Central memory CD4-positive, alpha-beta T cell (primary cell): ENCODE measurements at places on chromosomes 1 and 21.

GRCh38 chr1:150161747-150162581, 12.2 kb downstream of the PLEKHO1 start:
- DNase-seq: no peak

GRCh38 chr1:30052178-30052577, 671.2 kb downstream of the MATN1 start:
- no peak for DNase-seq

- DNase-seq: no peak
Observed at GRCh38 chr1:151841141-151841540, 1.5 kb upstream of the C2CD4D start.

DNA sequence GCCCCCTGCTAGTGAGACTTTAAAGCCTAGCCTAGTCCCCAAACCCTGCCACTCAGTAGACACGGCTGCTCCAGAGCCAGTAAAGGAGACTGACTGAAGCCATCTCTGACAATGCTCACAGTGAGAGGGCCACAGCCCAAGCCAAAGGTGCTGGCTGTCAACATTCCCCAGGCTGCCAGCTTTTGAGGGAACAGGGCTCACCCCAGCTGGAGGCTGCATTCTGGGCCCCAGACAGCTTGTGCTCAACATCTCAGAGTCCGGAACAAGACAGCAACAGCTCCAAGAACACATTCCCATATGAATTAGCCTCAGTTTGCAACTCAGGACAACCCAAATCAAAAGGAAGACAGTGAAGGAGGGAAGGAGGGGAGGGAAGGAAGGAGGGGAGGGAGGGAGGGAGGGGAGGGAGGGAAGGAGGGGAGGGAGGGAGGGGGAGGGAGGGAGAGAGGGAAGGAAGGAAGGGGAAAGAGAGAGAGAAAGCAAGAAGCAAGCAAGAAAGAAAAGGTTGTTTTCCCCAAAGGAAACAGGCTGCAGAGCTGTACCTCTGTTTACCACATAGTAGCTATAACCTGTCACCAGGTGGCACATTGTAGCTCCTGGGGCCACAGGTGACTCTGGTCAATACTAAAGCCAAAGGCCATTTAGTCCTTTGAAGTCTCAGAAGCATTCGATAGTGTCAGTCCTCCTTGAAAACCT, 5.4 kb downstream of the ARTN start:
- no peak for DNase-seq

DNA sequence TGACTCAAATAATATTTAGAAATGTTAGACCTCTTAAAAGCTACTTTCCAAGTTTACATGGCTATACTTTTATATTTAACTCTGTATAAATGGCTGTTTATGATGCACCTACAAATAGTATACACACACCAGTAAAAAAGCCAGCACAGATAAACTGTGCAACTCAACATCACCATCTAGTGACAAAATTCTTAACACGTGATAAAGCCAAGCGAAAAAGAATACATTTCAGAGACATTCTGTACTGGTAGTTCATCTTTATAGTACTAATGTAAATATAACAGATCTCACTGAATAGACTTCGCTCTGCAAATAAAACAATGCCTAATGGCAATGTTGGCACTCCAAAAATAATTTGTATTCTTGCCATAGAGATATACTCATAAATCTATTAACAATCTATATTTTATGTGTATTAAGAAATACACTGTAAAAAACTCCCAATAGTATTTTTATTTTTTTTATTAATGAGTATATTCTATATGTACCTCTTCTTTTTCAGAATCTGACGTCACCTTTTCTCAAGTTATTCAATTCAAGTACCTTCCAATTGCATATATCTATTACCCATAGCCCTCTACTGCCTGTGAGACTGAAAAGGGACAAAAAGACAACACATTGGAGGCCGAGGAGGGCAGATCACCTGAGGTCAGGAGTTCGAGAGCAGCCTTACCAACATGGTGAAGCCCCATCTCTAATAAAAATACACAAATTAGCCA, 100.2 kb downstream of the DPYD start:
- peak; percentile 1 for DNase-seq

DNA sequence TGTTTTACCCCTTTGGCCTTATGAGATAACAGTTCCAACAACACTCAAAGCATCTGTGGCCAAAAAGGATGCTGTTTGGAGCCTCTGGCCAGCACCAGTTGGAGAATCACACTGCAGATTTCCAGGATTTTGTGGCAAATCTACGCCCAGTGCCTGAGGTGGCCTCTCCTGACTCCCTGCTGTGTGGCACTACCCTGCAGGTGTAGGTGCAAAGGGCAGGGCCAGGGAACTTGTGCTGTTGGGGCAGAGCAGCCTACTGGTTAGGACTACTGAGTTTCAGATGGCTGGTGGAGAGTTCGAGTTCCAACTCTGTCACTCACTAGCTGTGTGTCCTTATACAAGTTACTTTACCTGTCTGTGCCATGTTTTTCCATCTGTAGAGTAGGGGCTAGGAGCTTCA, 170.5 kb downstream of the PTPRU start:
- DNase-seq: no peak

GRCh38 chr21:34669149-34669879, 520 bp downstream of the CLIC6 start:
- DNase-seq: no peak

DNA sequence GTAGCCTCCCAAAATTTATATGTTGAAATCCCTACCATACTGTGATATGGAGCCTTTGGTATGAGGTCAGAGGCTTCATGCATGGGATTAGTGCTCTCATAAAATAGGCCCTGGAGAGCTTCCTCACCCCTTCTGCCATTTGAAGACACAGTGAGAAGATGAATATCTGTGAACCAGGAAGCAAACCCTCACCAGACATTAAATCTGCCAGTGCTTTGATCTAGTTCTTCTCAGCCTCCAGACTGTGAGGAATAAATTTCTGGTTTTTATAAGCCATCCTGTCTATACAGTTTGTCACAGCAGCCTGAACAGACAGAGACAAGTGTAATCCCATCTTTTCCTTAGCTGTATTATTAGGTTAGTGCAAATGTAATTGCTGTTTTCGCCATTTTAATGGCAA, 88.4 kb downstream of the OLFML2B start:
- no peak for DNase-seq

DNA sequence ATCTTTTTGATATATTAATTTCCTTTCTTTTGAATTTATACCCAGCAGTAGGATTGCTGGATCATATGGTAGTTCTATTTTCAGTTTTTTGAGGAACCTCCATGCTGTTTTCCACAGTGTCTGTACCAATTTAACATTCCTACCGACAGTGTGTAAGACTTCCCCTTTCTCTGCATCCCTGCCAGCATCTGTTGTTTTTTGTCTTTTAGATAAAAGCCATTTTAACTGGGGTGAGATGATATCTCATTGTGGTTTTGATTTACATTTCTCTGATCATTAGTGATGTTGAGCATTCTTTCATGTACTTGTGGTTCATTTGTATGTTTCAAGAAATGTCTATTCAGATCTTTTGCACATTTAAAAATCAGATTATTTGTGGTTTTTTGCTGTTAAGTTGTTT, 62.4 kb upstream of the STUM start:
- peak; percentile 57 for DNase-seq

GRCh38 chr1:230098723-230099122, 31.7 kb downstream of the GALNT2 start:
- DNase-seq: no peak

GRCh38 chr1:154874465-154874864, 4.4 kb upstream of the KCNN3 start:
- DNase-seq: no peak

- peak; percentile 17 for DNase-seq
Observed at GRCh38 chr1:50348449-50349241, 74.6 kb downstream of the DMRTA2 start.

DNA sequence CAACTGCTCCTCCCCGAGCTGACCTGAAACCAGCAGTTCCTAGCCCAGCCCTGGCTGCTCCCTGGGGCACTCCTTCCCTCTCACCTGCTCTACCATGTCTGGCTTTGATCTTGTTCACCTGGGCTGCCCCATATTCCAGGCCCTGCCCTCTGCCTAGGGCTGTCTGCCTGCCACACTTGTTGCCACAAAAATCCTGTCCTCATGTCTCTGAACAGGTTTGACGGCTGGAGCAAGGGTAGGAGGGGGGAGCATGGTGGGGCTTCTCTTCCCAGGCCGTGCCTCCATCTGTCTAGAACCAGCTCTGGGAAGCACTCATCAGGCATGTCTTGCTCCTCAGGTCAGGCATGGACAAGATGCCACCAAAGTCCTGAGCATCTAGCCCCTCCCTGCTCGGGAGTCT, 44.3 kb upstream of the WNT2B start:
- DNase-seq: no peak
